ENCODE measurements at places on chromosomes 13 and 19. TPM values are rescaled to one million over a fixed set of nuclear protein-coding genes. Genes with fewer than 3 reads are reported as not detected.

Gene POSTN
- 69.5 TPM for total RNA-seq

Gene NKPD1
- 0.60 TPM for total RNA-seq

- DNase-seq: no peak
These were observed 10.6 kb downstream of the NKPD1 start for GRCh38 chr19:45150180-45150579.

DNA sequence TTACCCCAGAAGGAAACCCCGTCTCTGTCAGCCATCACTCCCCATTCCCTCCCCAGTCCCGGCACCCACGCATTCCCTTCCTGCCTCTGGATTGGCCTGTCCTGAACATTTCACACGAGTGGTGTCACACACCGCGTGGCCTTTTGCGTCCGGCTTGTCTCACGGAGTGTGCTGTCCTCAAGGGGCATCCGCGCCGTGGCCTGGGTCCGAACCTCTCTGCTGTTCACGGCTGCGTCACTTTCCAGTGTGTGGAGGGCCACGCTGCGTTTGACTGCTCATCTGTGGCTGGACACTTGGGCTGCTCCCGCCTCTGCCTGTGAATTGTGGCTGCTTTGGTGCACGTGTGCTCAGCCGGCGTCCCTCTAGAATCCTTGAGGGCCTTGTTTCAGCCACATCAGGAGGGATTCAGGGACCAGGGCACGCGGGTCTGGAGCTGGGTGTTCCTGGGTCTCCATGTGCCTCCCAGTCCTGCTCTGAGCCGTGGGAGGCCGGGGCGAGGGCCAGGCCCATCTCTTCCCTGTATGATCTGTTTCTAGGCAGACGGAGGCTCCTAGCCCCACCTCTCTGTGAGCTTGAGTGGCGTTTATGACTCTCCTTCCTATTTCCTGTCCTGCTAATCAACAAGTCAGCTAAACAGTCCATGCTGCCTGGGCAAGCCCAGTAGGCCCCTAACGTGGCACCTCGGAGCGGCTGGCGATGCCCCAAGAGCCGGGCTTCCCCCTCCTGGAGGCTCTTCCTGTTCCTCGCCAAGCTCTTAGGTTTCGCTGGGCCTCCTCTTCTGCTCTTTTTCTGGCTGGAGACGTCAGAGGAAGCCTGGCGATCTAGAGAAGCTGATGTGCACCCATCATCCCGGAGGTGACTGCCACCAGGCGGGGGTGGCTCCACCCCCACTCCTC lies 8.1 kb downstream of the STK11 start:
- peak; percentile 86 for DNase-seq

GRCh38 chr13:52983836-52984235 lies 44.8 kb upstream of the OLFM4 start:
- no peak for DNase-seq

Gene IGFLR1
- 14.7 TPM for total RNA-seq

- no peak for DNase-seq
These were observed 194.9 kb downstream of the LACC1 start for GRCh38 chr13:44074611-44075010.

Gene IGFL3
- total RNA-seq: not detected

DNA sequence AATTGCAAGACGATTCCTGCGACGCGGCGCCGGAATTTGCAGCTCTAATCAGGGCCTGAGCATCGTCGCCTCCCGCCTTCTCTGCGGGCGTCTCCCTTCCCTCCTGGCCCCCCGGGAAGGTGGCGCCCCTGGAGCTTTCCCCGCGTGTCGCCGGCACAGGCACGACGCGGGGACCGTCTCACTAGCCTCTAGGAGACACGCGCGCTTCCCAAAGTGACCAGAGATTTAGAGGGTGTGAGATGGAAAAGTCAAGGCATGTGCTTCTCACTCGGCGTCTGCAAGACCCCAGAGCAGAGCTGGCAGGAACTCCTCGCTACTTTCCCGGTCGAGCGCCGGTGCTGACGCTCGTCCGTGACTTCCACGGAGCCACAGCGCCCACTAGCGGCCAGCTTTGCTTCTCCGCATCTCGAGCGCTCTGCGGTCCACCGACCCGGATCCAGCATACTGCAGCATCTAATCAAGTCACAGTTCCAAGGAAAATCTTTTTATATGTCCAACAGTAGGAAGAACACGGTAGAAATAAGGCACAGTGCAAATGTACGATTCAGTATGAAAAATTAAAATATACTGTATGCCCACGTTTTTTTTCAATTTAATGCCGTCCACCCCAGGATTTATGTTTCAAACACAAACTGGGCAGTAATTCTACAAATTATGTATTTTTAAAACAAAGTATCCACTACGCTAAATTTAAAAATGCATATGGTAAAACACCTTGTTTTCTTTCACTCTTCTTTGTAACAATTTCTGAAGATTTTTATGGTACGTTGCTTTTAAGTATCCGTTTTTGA lies 977 bp upstream of the EFNB2 start:
- peak; percentile 90 for DNase-seq

- DNase-seq: no peak
These were observed 43.0 kb downstream of the CACNA1A start for GRCh38 chr19:13463296-13463695.

Gene GRIN3B
- not detected for total RNA-seq

GRCh38 chr19:29524201-29524911 lies 1.4 kb upstream of the VSTM2B start:
- no peak for DNase-seq

DNA sequence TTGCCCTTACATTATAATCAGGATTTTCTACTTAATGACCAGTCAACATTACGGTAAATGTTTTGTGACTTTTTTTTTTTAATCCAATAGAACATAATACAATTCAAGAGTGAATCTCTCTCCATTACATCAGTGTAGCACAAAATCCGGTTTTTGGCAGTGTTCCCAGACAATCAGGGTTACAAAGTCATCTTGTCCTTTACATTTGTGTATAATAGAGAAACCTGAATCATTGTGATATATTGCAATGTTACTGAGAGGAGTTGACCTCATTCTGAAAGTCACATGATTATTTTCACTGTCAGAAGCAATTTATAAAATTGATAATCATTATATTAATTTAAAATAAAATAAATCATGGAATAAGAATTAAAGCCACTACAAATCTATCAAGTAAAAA lies 1346.0 kb upstream of the SPRY2 start:
- no peak for DNase-seq

Gene CLASRP
- total RNA-seq: 128 TPM

DNA sequence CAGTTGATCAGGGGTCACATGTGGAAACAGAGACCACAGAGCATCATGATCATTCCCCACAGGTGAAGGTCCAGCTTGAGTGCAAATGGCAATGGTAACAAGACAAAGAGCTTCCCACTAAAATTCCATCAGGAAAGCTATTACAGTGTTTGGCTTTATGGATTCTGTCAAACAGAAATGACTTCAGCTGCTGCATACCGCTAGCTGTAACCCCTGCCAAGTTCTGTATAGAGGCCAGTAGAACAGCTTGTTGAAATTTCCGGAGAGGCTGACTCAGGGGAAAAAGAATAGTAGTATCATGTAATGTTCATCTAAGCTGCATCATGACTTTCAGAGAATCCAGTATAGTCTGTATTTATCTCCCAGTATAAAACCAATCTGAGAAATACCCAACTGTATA lies 1704.7 kb downstream of the SLITRK5 start:
- DNase-seq: no peak

GRCh38 chr13:48160606-48161278 lies 65.8 kb upstream of the MED4 start:
- peak; percentile 41 for DNase-seq
